ENCODE measurements at places on chromosomes 2 and 18.

- no peak for DNase-seq
Observed at GRCh38 chr2:3101016-3101942, 276.3 kb downstream of the EIPR1 start.

GRCh38 chr2:46983065-46983801 lies 67.6 kb upstream of the MCFD2 start:
- DNase-seq = no peak

DNA sequence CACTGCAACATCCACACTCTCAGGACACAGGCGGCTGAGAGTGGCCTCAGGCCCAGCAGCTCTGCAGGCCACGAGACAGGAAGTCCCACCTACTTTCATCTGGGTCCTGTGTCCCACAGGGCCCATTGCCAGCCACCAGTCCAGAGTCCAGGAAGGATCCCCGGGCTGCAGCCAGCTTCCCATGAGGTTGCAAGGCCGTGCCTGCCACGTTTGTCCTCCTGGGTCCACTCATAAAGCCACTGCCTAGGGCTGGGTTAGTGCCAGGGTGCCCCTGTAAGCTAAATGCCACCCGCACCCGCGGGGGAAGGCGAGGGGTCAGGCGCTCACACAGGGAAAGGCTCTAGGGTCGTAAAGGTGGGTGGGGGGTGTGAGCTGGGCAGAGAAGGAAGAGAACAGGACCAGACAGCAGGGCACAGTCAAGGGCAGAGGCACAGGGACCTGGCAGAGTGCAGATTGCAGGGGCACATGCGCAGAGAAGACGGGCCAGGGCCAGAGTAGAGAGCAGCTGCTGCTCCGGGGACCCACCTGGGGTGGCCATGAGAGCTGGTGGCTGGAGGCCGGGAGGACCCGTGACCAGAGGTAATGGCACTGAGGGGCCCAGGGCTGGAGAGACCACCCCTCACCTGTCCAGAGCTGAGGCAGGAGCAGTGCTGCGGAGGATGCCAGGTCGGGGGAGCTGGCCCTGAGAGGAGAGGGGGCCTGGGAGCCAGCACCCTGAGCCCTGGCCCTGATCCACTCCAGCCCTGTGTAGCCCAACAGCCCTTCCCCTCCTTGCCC lies 8.0 kb downstream of the AGXT start:
- DNase-seq = no peak

- DNase-seq = no peak
Observed at GRCh38 chr2:235864733-235865515, 303.3 kb downstream of the GBX2 start.

DNA sequence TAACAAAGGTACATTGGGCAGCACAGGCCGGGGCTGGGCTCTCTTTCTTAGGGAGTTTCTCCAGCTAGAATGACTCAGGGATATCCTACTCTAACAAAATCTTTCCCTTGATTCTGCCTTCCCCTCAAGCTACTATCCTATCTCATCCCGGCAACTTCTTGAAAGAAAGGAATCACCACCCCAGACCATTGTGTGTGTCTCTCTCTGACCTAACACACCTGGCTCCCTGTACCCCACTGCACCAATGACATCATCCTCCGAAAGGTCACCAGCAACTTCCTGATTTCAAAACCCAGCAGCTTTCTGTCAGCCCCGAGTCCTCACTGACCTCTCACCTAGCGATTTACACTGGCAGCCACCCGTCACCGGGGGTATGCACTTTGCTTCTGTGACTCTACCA lies 72.1 kb upstream of the MAP4K4 start:
- no peak for DNase-seq

GRCh38 chr2:181818840-181819239 lies 72.7 kb upstream of the ITPRID2 start:
- DNase-seq = no peak

DNA sequence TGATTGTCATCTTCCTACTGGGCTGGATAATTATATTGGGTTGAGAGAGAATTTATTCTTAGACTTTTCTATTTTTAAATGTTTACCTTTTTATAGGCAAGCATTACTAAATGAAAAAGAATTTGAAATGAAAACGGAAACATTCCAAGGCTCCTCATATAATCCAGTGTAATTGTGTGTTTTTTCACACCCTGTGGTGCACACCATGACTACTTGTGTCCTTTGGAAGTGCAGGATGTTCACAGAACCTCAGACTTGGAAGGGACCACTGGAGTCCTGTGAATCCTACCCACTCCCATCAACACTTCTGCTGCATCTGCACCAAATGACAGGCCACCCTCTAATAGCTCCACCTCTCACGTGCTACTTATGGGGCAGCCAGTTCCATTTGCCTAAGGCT lies 48.0 kb downstream of the NAT8 start:
- no peak for DNase-seq

DNA sequence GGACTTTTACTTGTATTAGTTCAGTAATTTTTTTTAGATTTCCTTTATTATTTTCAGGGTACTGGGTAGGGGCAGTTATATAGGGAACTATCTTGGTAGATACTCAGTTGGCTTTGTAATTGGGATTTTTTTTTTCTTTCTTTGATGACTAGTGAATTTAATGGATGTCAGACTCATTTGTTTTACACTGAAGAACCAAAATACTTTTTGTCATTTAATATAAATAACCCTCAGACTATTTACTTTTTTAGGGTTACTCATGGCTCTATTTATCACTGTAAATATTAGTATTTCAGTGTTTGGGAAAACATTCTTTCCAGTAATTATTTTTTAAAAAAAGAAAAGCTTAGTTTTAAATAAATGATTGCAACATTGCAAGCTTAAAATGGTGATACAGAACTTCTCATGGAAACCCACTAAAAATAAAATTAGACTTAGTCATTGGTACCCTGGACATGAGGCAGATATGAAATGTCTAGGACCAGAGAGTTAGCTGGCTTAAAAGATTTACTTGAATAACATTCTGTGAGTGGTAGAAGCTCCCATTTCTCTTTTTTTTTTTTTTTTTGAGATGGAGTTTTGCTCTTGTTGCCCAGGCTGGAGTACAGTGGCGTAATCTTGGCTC lies 74.4 kb upstream of the CYP20A1 start:
- DNase-seq = no peak

GRCh38 chr2:148726228-148726627 lies 81.7 kb downstream of the EPC2 start:
- no peak for DNase-seq

- DNase-seq = no peak
Observed at GRCh38 chr2:146123714-146124113, 1603.8 kb upstream of the ZEB2 start.

DNA sequence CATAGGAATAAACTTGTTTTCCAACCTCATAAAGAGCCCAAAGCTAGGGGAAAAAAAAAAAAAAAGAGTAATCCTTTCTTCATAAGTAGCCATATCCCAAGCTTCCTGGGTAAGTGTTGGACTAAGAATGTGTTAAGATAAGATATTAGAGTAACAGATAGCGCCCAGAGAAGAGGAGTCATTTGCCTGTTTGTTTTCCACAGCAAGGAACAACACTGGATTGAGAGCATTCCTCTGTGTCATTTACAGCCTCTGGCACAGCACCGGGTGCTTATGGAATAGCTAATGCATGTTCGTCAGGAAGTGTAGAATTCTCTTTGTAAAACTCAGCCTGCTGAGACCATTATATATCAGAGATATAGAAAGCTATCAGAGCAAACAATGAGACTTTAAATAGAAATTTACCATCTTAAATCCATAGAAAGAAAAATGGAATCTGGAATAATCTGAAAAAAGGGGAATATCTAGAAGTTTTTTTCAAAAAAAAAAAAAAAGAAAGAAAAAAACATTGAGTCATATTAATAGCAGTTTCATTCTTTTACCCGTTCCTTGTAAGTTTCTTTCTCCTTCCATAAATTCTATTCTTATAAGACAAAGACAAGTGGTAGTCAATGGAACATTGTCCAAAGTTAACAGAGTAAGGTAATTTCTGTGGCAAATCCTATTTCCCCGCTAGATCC lies 37.6 kb downstream of the LRP2 start:
- no peak for DNase-seq

- DNase-seq = no peak
Observed at GRCh38 chr2:70830366-70830765, 5.2 kb downstream of the CD207 start.

All from effector memory CD4-positive, alpha-beta T cell (primary cell).